ENCODE measurements at places on chromosomes 3 and 15. TPM values are rescaled to one million over a fixed set of nuclear protein-coding genes. Genes with fewer than 3 reads are reported as not detected.

ITPKA gene
- total RNA-seq, result 0.30 TPM

ZNF619 gene
- total RNA-seq, result 10.5 TPM

HTR3D gene
- not detected for total RNA-seq

IGF2BP2 gene
- 0.13 TPM for total RNA-seq

CHRD gene
- total RNA-seq, result not detected

LMLN gene
- total RNA-seq, result 3.0 TPM

DCUN1D1 gene
- 60.2 TPM for total RNA-seq

GRK7 gene
- total RNA-seq, result not detected

DNA sequence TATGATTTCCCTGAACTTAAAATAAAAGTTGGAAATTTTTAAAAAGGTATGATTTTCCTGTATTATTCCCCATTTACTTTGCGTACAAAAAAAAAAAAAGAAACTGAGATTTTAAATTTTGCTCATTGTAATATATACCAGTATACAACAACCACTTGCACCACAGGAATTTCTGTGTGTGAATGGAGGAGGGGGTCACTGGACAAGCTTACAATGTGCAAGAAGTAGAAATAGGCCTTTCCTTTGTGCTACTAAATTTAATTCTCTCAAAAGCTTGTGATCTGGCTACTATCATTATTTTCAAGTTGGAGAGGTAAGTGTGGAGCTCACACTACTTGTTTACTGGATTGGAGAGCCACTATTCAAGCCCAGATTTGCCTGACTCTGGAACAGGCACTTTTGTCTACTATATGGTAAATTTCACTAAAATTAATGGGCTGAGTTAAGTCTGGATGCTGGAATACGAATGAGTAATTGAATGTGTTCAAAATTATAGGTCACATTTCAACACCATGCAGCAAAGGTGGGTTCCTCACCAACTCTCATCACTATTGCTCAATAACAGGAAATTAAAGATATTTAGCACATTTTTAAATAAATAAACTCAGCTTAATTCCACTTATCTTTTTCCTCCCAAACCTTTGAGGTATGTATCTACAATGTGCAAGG is 148.0 kb upstream of the MBNL1 start:
- DNase-seq, result no peak

DNA sequence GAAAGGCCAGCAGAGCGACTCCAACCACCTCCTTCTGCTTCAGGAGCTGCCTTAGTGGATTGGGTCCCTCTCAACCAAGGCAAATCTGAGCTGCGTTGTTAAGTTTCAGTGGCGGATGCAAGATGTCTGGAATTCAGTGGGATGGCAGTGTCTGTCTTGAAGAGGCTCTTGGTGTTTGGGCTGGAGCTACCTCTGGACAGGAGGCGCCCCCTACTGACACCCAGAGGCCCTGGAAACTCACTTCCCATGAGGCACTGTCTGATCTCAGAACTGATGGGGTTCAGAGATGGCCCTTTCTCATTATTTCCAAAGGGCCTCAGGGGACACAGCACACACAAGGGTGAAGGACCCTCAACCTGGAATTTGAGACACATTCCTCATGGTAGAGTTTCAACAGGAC is 6.0 kb upstream of the SLC28A1 start:
- DNase-seq, result peak; percentile 70

DNA sequence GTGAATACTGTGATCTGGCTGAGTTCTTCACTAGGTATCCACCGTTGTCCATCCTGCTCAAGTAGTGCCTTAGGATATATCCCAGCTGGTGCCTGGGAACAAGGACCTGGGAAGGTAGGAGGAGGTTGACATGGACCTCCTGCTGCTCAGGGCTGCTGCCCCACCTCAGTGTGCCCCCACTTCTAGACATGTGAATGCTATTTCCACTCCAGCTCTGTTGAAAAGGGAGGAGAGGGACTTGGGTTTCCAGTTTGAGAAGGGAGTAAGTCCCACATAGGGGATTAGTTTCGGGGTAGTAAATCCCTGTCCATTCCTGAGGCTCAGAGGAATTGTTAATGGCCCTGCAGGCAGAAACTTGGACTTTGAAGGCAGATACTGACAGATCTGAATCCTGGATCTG is 32.9 kb upstream of the ETV5 start:
- no peak for DNase-seq

DNA sequence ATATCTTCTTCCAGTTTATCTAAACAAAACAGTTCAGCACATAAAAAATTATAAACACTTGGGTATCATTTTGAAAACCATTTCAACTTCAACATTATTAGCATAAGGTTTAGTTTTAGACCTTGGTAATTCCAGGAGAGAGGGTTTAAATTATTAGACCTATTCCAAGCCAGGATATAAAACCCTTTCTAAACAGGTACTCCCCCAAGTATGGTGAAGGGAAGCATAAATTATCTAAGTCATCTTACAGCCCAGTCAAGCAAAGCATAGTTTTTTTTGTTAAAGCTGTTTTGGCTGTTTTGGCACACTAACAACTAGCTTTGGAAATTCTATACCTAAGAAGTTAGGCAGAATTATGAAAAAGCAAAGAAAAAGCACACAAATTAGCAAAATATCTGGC is 87.3 kb downstream of the FBN1 start:
- no peak for DNase-seq

DNA sequence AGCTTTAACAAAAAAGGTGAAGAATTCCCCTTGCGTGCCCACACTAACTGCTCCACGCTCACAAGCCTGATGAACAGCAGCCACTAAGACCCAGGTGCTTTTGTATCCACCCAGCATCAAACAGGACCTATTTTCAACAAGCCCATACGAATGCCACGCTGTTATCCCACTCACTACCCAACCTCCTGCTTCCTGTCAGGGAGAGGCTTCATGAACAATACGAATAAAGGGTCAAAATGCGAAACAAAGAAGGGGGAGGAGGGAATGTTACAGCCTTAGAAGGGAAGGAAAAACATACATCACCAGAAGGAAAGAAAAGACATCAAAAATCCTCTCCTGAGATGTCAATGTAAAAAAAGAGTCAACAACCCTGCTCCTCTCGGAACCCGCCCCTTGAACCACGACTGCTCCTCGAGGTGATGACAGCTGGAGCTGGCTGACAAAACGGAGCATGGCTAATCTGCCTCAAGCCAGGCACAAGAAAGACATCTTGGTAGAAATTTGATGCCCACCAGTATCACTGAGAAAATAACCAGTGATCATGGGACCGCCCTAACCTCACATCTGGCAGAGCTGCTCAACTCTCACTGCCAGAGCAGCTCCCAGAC is 9.7 kb downstream of the ERC2 start:
- no peak for DNase-seq

DNA sequence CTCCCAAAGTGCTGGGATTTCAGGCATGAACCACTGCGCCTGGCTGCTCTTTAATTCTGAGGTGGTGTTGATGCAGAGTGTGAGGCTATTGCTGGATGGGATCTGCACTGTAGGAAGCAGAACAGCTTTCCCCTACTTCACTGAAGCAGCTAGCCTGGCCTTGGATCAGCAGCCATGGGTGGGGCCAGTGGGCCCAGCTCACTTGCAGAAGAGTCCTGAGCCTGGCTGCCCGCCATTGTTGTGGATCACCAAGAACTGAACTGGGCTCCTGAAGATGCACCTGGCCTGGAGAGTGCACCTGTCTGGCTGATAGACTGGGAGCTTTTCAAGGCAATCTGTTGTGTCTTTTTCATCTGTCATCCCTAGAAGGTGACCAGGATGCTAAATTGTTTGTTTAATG is 11.9 kb downstream of the TLNRD1 start:
- no peak for DNase-seq

GRCh38 chr3:41286305-41286704 is 87.0 kb downstream of the CTNNB1 start:
- no peak for DNase-seq

- DNase-seq, result no peak
Observed at GRCh38 chr3:173617490-173617889, 219.9 kb downstream of the NLGN1 start.

GRCh38 chr3:8301977-8302735 is 199.5 kb upstream of the LMCD1 start:
- no peak for DNase-seq

DNA sequence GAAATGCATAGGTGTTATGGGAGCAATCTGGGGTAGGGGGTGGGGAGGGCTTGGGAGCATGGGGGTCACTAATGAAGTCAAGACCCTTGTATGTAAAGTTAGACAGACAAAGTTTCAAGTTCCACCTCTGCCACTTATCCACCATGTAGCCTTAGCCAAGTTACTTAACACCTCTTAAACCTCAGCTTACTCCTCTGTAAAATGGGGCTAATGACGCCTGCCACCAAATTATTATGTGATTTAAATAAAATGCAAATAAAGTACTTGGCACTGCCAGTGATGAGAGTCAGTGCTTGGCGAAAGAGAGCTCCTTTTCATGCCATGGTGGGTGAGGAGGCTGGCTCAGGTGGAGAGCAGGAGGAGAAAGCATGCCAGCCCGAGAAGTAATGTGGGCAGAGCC is 18.6 kb upstream of the TLE3 start:
- no peak for DNase-seq

GRCh38 chr15:78061963-78062427 is 15.5 kb downstream of the TBC1D2B start:
- DNase-seq, result no peak

- no peak for DNase-seq
Observed at GRCh38 chr15:51108933-51109550, 14.3 kb upstream of the TNFAIP8L3 start.

DNA sequence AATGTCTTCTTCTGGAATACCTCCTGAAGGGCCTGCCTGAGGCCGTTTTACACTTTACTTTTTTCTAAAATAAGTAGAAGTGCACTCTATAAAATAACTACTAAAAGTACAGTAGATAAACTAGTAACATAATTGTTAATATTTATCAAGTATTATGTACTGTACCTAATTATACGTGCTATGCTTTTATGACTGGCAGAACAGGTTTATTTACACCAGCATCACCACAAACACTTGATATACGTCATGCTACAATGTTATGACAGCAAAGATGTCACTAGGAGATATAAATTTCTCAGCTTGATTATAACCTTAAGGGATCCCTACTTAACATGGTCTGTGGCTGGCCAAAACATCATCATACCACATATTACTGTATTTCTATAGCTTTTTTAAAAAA is 29.4 kb downstream of the DLG1 start:
- DNase-seq, result no peak

- DNase-seq, result no peak
Observed at GRCh38 chr15:90592131-90592881, 62.6 kb downstream of the CRTC3 start.

DNA sequence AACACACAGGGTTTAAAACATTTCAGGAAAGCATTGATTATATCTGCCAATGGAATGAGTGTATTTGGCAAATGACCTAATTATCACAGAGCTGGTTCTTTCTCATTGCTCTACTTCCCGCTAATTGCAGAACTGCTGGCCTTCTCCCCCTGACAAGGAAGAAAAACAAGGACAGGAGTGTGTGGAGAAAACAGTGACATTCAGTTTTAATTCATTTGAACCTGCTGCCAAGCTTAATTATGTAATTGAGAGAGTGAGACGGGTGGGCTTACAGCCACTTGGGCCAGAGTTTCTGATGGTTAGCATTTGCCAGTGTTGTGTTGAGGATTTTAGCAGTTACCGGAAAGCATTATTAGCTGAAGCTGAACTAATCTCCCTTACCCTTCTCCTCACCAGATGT is 301.4 kb downstream of the RBMS3 start:
- no peak for DNase-seq

DNA sequence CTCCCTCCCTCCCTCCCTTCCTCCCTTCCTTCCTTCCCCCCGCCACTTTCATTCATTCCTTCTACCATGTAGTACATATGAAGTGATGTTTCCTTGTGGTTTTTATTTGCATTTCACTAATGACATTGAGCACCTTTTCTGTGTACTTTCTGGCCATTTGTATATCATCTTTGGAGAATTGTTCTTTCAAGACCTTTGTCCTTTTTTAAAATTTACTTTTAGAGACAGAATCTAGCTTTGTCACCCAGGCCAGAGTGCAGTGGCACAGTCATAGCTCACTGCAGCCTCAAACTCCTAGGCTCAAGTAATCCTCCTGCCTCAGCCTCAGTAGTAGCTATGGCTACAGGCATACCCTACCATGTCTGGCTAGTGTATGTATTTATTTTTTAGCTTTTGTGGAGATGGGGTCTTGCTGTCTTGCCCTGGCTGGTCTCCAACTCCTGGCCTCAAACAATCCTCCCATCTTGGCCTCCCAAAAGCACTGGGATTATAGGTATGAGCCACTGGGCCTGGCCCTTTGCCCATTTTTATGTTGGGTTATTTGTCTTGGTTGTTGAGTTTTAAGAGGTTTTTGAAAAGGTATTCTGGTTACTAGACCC is 42.0 kb upstream of the CTDSPL2 start:
- DNase-seq, result no peak

DNA sequence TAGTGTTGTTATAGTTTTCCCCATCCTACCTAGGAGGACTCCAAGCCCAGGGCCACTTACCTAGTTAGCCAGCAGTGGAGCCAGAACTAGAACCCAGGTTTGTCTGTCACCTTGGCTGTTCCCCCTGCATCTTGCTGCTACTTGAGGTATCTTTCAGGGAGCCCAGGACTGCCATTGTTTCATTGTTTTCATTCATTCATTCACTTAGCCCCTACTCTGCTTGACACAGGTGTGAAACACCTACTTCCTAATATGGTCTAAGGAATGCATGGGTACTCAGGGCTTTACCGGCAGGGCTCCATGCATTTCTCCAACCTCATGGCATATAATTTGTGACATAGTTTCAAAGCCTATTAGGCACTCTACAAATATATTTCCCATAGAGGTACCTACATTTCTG is 266.6 kb upstream of the TPM1 start:
- no peak for DNase-seq
